ENCODE measurements at places on chromosomes 16 and 17.

GRCh38 chr17:82205720-82206508, 6.7 kb downstream of the CCDC57 start:
- ATAC-seq = peak; percentile 89
- no peaks in the 10 kb centered on the region for H3K4me1 ChIP-seq
- H3K27me3 ChIP-seq = no peaks in the 10 kb centered on the region
- H3K27ac ChIP-seq = peak overlapping the region; percentile 74
- H3K36me3 ChIP-seq = peaks cover 12% of the 10 kb centered on the region
- H3K4me3 ChIP-seq = no peak overlapping the region

- H3K4me1 ChIP-seq = no peaks in the 10 kb centered on the region
- no peaks in the 10 kb centered on the region for H3K27me3 ChIP-seq
- H3K4me3 ChIP-seq = no peak overlapping the region
- no peaks in the 10 kb centered on the region for H3K36me3 ChIP-seq
- no peak overlapping the region for H3K27ac ChIP-seq
- no peak for ATAC-seq
These were observed 1576.8 kb upstream of the GOT2 start for GRCh38 chr16:60310846-60311445.

DNA sequence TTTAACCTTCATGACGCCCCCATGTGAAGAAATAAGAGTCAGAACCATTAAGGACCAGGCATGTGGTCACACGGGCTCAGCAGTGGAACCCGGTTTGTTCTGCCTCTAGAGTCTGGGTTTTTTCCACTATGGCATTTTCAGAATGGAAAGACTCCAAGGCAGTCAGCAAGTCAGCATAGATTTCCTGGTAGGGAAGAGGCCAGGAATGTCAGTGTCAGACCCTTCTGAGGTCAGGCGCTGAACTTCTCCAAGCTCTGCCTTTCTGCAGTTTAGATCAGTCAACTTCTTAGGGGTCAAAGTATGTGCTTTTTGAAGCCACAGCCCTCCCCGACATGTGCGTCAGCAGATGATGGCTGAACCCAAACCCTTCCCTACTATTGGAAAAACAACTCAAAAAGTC, 3.9 kb downstream of the SSTR2 start:
- peak overlapping the region; percentile 12 for H3K27ac ChIP-seq
- no peak overlapping the region for H3K4me3 ChIP-seq
- no peaks in the 10 kb centered on the region for H3K36me3 ChIP-seq
- no peak for ATAC-seq

DNA sequence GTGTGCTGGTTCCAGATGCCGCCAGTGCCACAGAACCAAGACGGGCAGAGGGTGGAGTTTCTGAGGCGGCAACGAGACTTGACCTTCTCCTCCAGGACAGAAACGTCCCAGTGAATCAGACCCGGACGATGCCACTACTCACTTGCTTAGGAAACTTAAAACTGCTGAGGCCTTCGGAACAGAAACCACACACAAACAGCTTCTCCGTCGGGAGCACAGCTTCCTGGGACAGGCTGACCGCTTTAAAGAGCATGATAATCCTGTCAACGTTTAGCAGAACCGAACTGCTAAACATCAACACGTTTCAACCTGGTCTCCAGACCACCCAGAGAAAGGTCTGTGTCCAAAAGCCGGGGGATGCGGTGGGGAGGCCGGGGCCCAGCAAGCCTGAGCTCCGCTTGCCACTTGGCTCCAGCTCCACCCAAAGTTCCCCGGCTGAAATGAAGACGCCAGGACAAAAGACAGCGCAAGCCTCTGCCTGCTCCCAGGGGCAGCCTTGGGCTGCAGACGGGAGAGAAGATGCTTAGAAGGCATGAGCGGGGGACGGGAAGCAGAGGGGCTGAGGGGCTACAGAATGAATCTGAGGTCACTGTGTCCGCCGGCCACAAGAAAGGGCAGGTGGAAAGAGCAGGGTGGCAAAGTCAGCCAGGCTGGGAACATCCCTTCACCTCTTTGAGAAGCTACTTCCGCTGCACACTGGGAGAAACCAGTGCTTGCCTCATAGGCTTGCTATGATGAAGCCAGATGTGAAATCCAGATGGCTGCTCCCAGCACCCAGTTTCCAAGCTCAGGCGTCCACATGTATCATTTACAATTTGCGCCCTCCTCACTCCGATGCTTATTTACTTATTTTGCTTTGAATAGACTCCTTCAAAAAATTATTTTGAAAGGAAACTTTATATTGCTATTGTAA, 69.0 kb downstream of the MRM3 start:
- no peaks in the 10 kb centered on the region for H3K4me1 ChIP-seq
- no peaks in the 10 kb centered on the region for H3K27me3 ChIP-seq
- peak; percentile 42 for ATAC-seq
- no peaks in the 10 kb centered on the region for H3K36me3 ChIP-seq
- H3K27ac ChIP-seq = no peak overlapping the region

DNA sequence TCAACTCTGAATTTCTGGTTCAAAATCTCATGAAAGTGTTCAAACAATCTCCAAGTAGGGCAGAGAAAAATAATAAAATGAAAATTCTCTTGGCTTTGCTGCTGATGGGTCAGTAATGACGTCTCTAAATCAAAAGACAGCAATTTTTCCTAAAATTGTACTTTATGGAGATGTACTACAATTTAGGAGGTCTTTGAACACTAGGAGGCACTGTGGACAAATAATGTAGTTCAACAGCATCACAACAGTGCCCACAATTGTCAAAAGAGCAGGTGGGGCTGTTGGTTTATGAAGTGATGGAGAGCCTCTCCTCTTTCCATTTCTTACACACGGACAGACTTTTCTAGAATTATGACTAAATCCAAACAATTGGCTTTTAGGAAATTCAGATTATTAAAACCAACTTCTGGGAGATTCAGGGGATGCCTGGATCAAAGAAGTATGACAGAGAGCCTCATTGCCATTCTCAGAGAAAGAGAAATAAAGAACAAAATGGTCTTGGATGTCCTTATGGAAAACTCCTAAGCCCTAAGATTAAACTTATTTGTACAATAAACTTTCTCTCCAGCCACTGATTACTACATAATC, 23.8 kb downstream of the EZH1 start:
- H3K27ac ChIP-seq = peak overlapping the region; percentile 38
- no peak overlapping the region for H3K4me3 ChIP-seq
- peak; percentile 71 for ATAC-seq
- no peaks in the 10 kb centered on the region for H3K27me3 ChIP-seq
- H3K36me3 ChIP-seq = peaks cover 100% of the 10 kb centered on the region

DNA sequence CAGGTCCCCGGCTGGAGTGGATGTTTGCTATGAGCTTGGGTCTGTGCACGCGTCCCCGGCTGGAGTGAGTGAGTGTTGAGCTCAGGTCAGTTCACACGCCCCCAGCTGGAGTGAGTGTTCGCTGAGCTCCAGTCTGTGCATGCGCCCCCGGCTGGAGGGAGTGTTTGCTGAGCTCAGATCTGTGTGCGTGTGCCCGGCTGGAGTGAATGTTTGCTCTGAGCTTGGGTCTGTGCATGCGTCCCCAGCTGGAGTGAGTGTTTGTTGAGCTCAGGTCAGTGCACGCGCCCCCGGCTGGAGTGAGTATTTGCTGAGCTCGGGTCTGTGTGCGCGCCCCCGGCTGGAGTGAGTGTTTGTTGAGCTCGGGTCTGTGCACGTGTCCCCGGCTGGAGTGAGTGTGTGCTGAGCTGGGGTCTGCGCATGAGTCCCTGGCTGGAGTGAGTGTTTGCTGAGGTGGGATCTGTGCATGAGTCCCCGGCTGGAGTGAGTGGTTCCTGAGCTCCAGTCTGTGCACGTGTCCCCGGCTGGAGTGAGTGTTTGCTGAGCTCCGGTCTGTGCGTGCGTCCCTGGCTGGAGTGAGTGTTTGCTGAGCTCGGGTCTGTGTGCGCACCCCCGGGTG, 284.2 kb downstream of the SNX29 start:
- no peaks in the 10 kb centered on the region for H3K27me3 ChIP-seq
- no peak overlapping the region for H3K27ac ChIP-seq
- no peaks in the 10 kb centered on the region for H3K4me1 ChIP-seq
- H3K4me3 ChIP-seq = no peak overlapping the region
- no peak for ATAC-seq

DNA sequence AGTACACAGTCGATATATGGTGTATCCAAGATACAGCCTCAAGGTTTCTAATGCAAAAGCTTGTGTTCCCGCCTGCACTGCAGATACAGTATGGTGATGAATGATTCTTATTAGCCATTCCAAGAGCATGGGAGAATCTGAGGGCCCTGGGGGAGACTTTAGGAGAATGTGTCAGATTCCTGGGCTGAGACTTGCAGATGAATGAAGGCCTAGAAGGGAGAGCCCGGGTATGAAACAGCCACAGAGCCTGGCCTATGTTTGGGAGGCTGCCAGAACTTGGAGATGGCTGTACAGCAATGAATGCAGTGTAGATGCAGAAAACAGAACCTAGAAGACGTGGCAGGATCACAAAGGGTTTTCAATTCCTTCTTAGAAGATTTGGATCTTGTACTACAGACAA, 510.7 kb downstream of the HAPSTR1 start:
- no peak for ATAC-seq
- no peaks in the 10 kb centered on the region for H3K4me1 ChIP-seq
- H3K27ac ChIP-seq = no peak overlapping the region
- no peaks in the 10 kb centered on the region for H3K27me3 ChIP-seq

DNA sequence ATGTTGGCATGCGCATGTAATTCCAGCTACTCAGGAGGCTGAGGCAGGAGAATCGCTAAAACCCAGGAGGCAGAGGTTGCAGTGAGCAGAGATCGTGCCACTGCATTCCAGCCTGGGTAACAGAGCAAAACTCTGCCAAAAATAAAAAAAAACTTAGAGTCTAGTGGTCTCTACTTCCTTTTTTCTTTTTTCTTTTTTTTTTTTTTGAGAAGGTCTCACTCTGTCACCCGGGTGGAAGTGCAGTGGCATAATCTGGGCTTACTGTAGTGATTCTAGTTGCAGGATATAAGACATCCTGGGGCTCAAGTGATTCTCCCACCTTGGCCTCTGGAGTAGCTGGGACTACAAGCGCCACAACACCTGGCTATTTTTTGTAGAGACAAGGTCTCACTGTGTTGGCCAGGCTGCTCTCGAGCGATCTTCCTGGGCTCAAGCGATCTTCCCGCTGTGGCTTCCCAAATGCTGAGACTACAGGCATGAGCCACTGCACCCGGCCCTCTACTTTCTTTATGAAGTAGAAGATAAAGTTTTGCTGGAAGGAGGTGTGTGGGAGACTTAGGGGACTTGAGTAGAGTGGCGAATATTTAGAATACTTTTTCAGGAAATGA, 47.9 kb upstream of the TAOK1 start:
- H3K4me3 ChIP-seq = no peak overlapping the region
- H3K4me1 ChIP-seq = no peaks in the 10 kb centered on the region

- no peaks in the 10 kb centered on the region for H3K27me3 ChIP-seq
- H3K36me3 ChIP-seq = no peaks in the 10 kb centered on the region
These were observed 10.5 kb downstream of the DBNDD1 start for GRCh38 chr16:90008708-90009145.

DNA sequence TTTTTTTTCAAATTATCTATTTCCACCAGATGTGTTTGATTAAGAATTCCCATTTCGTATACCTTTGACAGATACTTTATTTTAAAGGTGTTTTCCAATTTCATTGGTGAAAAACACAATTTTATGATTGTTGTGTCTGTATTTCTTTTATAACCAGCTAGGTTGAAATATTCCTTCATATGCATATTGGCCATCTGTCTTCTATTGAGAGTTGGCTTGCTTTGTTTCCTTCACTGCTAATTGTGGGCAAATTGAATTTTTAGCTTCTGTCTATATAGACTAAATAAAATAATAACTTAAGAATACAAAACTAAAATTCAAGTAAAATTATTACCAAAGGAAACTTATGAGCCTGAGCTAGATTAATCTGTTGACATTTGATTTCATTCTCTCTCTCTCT, 1.2 kb upstream of the KRTAP3-3 start:
- H3K27ac ChIP-seq = no peak overlapping the region
- no peak for ATAC-seq
- no peaks in the 10 kb centered on the region for H3K36me3 ChIP-seq
- H3K27me3 ChIP-seq = peaks cover 53% of the 10 kb centered on the region

DNA sequence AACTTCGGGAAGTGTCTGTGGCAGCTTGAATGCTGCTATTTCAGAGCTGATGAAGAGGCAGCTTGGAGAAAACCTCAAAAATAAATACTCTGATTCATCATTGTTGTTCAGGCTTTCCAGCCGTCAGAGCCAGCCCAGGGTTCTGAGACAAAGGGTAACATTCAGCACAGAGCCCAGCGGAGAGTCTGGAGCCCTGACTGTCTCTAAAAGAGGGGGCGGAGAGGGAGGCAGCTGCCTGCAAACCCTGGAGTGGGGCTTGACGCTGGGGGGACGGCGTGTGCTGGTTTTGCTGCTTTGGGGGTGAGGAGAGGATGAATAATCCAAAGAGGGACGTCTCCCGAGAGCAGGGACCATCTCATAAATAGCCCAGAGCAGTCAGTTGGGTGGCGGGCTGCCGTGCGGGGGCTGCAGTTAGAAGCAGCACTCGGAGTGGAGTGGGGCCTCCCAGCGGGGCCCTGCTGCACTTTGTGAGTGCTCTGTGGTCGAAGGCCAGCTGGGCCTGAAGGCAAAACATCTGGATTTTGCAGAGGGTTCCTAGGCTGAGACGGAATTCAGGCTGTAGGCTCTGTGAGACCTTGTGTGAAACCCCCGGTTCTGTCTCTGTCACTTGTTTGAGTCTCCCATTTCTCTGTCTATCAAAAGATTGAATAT, 237.8 kb downstream of the PRKCA start:
- H3K27me3 ChIP-seq = no peaks in the 10 kb centered on the region
- H3K4me1 ChIP-seq = peaks cover 3% of the 10 kb centered on the region
- H3K4me3 ChIP-seq = no peak overlapping the region
- peak overlapping the region; percentile 79 for H3K27ac ChIP-seq
- no peaks in the 10 kb centered on the region for H3K36me3 ChIP-seq

- no peaks in the 10 kb centered on the region for H3K4me1 ChIP-seq
- H3K27ac ChIP-seq = no peak overlapping the region
- ATAC-seq = no peak
- H3K36me3 ChIP-seq = peaks cover 57% of the 10 kb centered on the region
These were observed 8.0 kb downstream of the ZNF750 start for GRCh38 chr17:82831818-82832200.

GRCh38 chr16:89721546-89722391, 432 bp downstream of the ZNF276 start:
- peak; percentile 40 for ATAC-seq
- H3K27me3 ChIP-seq = no peaks in the 10 kb centered on the region
- peaks cover 51% of the 10 kb centered on the region for H3K4me1 ChIP-seq
- peak overlapping the region; percentile 92 for H3K27ac ChIP-seq
- H3K36me3 ChIP-seq = peaks cover 41% of the 10 kb centered on the region

DNA sequence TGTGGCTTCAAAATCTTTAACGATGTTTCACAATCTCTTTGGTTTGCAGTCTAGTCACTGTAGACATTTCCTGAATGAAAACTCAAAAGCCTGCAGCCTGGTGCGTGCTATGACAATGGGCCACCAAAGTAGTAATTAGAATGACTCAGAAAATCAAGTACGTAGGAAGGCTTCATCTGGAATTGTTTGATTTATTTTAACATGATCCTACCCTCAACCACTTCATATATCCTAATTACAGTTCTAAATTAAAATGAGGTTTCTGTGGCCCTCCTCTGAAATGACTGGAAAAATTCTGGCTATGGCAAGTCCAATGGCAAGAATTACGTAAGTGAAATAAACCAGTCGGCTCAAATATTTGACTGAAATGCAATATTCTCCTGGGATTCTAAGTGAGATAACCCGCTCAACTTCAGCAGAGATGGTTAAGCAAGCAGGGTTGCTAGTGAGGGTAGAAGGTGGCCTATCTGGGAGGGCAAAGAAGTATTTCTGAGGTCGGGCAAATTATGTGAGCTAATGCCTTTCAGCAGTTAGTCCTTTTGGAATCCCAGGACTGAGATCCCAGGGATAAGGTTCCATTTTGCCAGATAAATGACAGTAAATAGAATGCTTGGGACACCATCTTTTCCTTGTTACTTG, 145.6 kb upstream of the MYOCD start:
- no peaks in the 10 kb centered on the region for H3K36me3 ChIP-seq
- no peaks in the 10 kb centered on the region for H3K4me1 ChIP-seq
- no peak overlapping the region for H3K27ac ChIP-seq
- H3K27me3 ChIP-seq = no peaks in the 10 kb centered on the region

- ATAC-seq = no peak
- no peak overlapping the region for H3K27ac ChIP-seq
These were observed 57.3 kb upstream of the AMZ2 start for GRCh38 chr17:68190495-68190894.
